ENCODE measurements at places on chromosomes 7 and 10. TPM values are rescaled to one million over a fixed set of nuclear protein-coding genes. Genes with fewer than 3 reads are reported as not detected.
A peak's percentile ranks its signal among the peaks of the same experiment; 100 is the strongest.

GRCh38 chr10:64115908-64116643 lies 594.9 kb downstream of the REEP3 start:
- H3K4me3 ChIP-seq, result no peak overlapping the region
- H3K27ac ChIP-seq, result no peak overlapping the region
- H3K27me3 ChIP-seq, result no peaks in the 10 kb centered on the region
- no peaks in the 10 kb centered on the region for H3K36me3 ChIP-seq
- no peak for DNase-seq
- H3K4me1 ChIP-seq, result no peaks in the 10 kb centered on the region

- H3K27ac ChIP-seq, result no peak overlapping the region
- H3K27me3 ChIP-seq, result peaks cover 10% of the 10 kb centered on the region
These were observed 7.8 kb upstream of the UBE2D1 start for GRCh38 chr10:58326967-58327381.

DNA sequence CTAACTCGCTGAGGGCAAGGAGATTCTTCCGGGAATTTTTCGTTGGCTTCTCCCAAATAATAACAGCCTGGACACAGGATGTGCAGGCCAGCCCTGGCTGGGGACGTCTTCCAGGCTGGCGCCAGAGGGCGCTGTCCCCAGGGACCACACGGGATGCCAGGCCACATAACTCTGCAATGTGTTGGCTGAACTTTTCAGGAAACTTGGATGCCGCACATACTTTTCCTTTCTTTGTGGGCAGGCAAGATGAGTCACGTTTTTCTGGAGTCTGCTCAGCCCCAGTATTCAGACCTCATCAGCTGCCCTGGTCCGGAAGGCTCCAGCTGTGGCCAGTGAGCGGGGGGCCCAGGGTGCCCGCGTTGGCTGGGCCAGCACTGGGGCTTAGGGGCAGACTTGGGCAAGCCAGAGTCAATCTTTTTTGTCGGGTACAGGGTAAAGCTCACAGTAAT lies 122.7 kb downstream of the PRKAG2 start:
- H3K27ac ChIP-seq, result no peak overlapping the region
- no peaks in the 10 kb centered on the region for H3K36me3 ChIP-seq
- H3K4me3 ChIP-seq, result no peak overlapping the region
- peaks cover 14% of the 10 kb centered on the region for H3K4me1 ChIP-seq

GRCh38 chr7:78161781-78162180 lies 363.2 kb downstream of the PHTF2 start:
- H3K27me3 ChIP-seq, result no peaks in the 10 kb centered on the region
- H3K4me3 ChIP-seq, result no peak overlapping the region
- no peak for DNase-seq

GRCh38 chr7:27178366-27178765 lies 4.2 kb upstream of the HOXA10 start:
- H3K4me1 ChIP-seq, result peaks cover 9% of the 10 kb centered on the region
- H3K36me3 ChIP-seq, result no peaks in the 10 kb centered on the region
- H3K4me3 ChIP-seq, result no peak overlapping the region
- H3K27ac ChIP-seq, result no peak overlapping the region

DNA sequence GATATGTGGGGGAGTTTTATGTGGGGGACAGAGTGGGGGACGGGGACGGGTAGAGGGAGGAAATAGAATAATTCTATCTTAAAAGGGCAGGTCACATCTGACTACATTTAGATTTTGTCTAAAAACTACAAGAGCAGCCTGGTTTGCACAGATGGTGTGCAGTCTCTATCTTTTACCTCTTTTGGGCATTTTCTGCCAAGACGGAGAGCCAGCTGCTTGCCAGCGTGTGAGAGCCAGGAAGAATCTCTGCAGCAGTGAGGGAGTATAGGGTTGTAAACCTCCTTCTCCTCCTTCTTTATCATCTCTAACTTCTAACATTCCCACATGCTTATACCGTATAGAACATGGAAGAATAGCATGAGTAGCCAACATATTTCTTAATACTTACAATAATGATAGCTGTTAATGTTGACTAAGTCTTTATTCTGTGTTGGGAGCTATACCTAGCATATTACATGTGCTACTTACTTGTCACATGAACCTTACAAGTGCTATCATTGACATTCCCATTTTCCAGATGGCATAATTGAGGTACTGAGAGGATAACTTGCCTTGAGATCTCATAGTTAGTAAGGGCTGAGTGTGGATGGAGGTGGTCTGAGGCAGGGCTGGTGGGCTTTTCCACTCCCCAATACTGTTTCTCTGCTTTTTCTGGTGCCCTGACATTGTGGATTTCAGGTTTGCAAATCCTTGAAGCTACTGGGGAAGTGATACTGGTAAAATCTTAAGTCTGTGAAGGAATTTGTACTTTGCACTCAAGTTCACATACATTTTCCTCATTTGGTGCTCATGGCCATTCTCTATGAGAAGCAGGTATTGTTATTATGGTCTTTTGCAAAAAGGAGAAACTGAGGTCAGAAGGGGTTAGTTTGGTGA lies 1.1 kb downstream of the ENTPD1 start:
- DNase-seq, result no peak
- H3K27ac ChIP-seq, result peak overlapping the region; percentile 84
- H3K4me1 ChIP-seq, result peaks cover 57% of the 10 kb centered on the region
- H3K36me3 ChIP-seq, result peaks cover 13% of the 10 kb centered on the region
- H3K4me3 ChIP-seq, result peak overlapping the region; percentile 85
- peaks cover 2% of the 10 kb centered on the region for H3K27me3 ChIP-seq

GRCh38 chr10:11145495-11145855 lies 127.8 kb downstream of the CELF2 start:
- H3K36me3 ChIP-seq, result peaks cover 2% of the 10 kb centered on the region
- peaks cover 92% of the 10 kb centered on the region for H3K4me1 ChIP-seq
- H3K27ac ChIP-seq, result peak overlapping the region; percentile 98
- peak overlapping the region; percentile 82 for H3K4me3 ChIP-seq
- H3K27me3 ChIP-seq, result no peaks in the 10 kb centered on the region

DNA sequence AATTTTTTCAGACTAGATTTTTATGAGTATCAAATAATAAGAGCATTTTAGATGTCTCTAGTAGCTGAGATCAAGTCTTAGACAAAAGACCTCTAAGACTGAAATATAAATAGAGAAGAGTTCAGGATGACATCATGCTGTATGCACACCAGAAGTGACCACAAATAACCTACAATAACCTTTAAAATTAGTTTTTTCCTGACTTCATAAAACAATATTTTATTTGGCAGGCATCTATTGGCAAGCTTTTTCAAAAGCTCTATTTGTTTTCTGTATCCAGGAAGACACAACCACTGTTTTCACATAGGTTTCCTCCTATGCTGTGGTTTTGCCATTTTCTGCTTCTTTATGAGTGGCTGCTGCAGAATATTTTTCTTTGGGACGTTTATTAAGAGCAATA lies 359.1 kb downstream of the CRPPA start:
- H3K27me3 ChIP-seq, result no peaks in the 10 kb centered on the region
- H3K27ac ChIP-seq, result no peak overlapping the region
- no peak for DNase-seq
- no peaks in the 10 kb centered on the region for H3K4me1 ChIP-seq

DNA sequence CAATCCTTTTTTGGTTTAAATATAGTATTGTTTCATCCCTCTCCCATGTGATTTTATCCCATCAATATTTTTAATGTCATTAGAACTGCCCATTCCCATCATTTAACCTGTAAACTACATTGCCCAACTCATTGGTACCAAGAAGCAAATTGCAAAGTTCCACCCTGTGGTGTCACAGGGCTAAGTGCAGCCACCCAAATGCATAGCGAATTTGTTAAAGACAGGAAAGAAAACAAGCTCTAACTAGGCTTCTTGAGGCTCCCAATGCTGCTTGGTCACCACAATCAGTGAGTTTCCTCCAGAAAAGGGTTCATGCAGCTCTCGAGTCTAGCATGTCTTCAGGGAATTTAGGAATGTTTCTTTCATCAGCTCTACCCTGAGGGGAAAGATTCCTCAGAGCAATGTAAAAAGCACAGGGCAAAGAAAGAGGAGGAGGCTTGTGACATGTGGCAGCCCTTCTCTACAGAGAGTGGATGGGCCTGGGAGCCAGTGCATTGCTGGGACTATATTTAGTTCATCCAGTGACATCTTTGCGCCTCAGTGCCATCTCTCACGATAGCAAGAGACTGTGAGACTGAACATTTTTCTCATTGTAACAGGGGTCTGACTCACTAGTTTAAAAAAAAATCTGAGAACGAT lies 58.1 kb downstream of the CAV1 start:
- DNase-seq, result no peak
- no peaks in the 10 kb centered on the region for H3K36me3 ChIP-seq
- peaks cover 5% of the 10 kb centered on the region for H3K27me3 ChIP-seq
- peaks cover 19% of the 10 kb centered on the region for H3K4me1 ChIP-seq
- peak overlapping the region; percentile 40 for H3K27ac ChIP-seq

DNA sequence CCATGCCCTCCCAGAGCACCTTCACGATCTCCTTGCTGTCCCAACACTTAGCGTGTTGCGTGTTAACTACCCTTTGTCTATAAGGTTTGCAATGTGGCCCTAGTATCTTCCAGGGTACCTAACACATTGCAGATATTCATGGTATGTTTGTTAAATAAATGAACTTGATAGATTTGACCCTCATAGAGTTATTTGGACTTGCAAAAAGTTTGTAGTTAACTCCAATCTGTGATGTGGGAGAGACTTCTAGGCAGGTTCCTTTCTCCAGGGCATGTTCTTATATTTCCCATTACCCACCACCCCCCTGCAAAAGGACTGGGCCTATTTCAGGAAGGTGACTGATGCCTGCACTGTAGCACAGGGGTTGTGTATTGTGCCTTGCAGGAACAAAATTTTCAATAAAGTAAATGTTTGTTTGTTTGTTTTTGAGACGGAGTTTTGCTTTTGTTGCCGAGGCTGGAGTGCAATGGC lies 612 bp downstream of the HILPDA start:
- no peak for DNase-seq
- H3K4me1 ChIP-seq, result peaks cover 61% of the 10 kb centered on the region
- peak overlapping the region; percentile 99 for H3K27ac ChIP-seq
- H3K4me3 ChIP-seq, result peak overlapping the region; percentile 96

DNA sequence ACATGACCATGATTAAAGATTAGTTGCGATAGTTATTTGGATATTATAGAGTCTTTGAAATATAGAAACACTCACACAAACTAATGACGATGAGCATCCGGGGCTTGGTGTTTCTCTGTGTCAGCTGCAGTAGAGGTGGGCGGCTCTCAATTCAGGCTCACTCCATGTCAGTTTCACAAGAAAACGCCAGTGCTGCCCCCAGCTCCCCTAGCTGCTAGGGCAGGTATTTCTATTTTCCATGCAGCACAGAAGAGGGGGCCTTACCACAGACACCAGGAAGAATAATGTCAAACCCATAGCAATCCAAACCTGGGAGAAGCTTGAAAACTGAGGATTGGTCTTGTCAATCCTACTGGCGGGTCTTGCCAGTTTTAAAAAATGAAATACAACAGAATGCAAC lies 197.1 kb downstream of the PHTF2 start:
- no peaks in the 10 kb centered on the region for H3K36me3 ChIP-seq
- no peak overlapping the region for H3K27ac ChIP-seq
- DNase-seq, result no peak
- no peaks in the 10 kb centered on the region for H3K4me1 ChIP-seq
- H3K4me3 ChIP-seq, result no peak overlapping the region
- peaks cover 4% of the 10 kb centered on the region for H3K27me3 ChIP-seq

- no peak overlapping the region for H3K4me3 ChIP-seq
- H3K4me1 ChIP-seq, result no peaks in the 10 kb centered on the region
- no peaks in the 10 kb centered on the region for H3K36me3 ChIP-seq
- no peak for DNase-seq
- H3K27ac ChIP-seq, result no peak overlapping the region
These were observed 400.7 kb upstream of the FOXK1 start for GRCh38 chr7:4281231-4281993.

DNA sequence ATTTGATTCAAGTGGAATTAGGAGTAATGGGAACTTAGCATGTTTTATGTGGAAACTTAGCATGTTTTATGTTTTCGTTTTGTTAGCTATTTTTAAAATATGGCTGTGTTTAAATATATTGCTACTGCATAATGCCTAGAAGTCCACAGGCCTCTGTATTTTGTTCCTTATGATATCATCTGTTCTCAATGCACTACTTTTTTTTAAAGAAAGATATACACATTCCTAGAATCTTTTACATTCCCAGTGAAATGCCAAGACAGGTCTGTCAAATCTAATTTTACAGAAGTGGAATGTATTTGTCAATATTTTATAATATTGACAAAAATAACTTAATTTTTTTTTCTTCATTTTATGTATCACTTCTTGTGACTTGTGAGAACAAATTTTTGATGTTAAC lies 51.6 kb downstream of the ST7 start:
- no peak for DNase-seq
- H3K36me3 ChIP-seq, result no peaks in the 10 kb centered on the region
- no peak overlapping the region for H3K4me3 ChIP-seq
- peaks cover 28% of the 10 kb centered on the region for H3K27me3 ChIP-seq

DNA sequence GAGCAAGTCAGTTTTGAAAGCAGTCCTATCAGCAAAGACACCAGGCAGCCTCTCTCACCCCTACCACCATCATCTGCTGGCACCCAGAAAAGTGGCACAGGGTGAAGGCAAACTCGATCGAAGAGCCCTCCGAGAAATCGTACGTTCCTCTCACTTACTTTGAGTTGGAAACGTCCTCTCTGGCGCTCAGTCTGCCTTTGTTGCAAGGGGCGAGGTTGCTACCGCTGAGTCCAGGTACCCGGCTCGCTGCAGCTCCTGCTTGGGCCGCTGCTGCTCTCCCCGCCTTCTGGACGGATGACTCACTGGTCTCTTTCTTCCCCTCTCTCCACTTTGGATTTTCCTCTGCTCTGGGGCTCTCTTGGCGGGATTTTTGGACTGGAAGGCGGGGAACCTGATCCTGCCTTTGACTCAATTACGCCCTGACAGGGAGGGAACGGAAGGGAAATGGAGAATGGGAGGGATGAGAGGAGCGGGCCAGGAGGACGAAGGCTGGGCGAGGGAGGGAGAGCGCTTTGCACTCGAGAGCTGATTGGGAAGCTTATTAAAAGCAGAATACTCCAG lies at the start of gene PTN:
Gene PTN (minus strand): TSS at position 453 of the 561 bp plus-strand sequence. CDS start 88,760 bp downstream, outside the sequence.
- peaks cover 4% of the 10 kb centered on the region for H3K27me3 ChIP-seq
- DNase-seq, result no peak
- no peaks in the 10 kb centered on the region for H3K4me1 ChIP-seq
- no peaks in the 10 kb centered on the region for H3K36me3 ChIP-seq
- no peak within 1 kb of the TSS for H3K27ac ChIP-seq

- H3K36me3 ChIP-seq, result no peaks in the 10 kb centered on the region
- H3K4me3 ChIP-seq, result no peak overlapping the region
- H3K27me3 ChIP-seq, result peaks cover 3% of the 10 kb centered on the region
- no peak for DNase-seq
- H3K4me1 ChIP-seq, result no peaks in the 10 kb centered on the region
These were observed 49.4 kb upstream of the FOXI2 start for GRCh38 chr10:127687548-127687947.

- H3K27me3 ChIP-seq, result no peaks in the 10 kb centered on the region
- H3K4me3 ChIP-seq, result no peak overlapping the region
- DNase-seq, result no peak
- H3K36me3 ChIP-seq, result peaks cover 40% of the 10 kb centered on the region
- H3K27ac ChIP-seq, result no peak overlapping the region
These were observed 14.3 kb downstream of the BPGM start for GRCh38 chr7:134660961-134661376.

The FXYD4 gene
- total RNA-seq, result 0.44 TPM

The HTR5A gene
- not detected for total RNA-seq

The SLC37A3 gene
- total RNA-seq, result 171 TPM

The DLX5 gene
- total RNA-seq, result not detected
